ENCODE measurements at places on chromosomes 3 and 15. TPM values are rescaled to one million over a fixed set of nuclear protein-coding genes. Genes with fewer than 3 reads are reported as not detected.

GPR62 gene
- total RNA-seq: 8.2 TPM

SLC2A2 gene
- not detected for total RNA-seq

CD86 gene
- 4.3 TPM for total RNA-seq

DNA sequence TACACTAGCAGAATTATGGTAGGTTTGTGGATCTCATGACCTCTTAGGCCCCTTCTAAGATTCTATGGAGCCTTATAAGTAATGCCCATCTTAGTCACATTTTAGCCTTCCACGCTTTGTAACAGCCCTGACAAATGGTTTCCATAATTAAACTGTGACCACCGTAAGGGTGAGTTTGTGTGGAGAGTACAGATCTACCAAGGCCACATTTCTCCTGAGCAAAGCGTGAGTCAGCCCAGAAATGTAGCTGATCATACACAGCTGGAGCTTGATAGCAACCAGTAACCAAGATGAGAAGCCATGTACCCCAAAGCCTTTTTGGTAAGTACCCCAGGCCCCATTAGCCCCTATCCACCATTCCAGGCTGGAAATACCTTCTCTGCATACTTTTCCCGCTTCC is 31.7 kb downstream of the CHAC1 start:
- DNase-seq: no peak

DNA sequence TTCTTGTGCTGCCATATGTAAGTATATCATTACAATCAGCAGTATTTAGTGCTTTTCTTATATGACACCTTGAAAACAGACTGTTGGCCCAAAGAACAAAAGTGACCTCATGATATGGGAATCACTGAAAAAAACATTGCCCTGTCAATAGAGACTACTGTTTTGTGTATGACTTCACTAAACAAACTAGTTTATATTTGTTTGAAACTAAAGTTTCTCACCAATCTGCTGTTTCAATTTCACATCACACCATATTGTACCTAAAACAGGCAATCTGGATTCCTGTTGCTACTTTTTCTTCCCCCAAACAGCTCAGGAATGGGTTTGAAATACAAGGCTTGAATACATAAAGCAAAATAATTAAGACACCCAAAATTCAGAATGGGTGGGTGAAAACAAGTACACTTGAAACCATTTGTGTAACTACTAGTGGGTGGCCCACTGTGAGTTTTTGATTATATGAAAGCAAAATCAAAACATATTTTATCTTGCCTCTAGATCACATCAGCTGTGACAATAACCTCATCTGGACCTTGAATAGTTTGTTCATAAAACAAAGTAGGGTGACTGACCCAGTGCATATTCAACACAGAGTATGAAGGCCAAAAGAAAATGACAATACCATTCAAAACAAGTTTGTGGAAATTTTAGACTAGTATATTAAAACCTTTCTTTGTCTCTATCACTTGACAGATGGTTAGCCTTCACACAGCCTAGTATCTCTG is 5.9 kb downstream of the ZBTB20 start:
- no peak for DNase-seq

GRCh38 chr3:187544326-187544725 is 125.9 kb downstream of the SST start:
- DNase-seq: no peak

- no peak for DNase-seq
Measured at GRCh38 chr3:181581656-181582055, 130.1 kb upstream of the SOX2 start.
